ENCODE measurements at places on chromosomes 3 and 15. TPM values are rescaled to one million over a fixed set of nuclear protein-coding genes. Genes with fewer than 3 reads are reported as not detected.

CSPG4 gene
- 0.58 TPM for total RNA-seq

SAMMSON gene
- total RNA-seq: 0.36 TPM

RASGRP1 gene
- 4.7 TPM for total RNA-seq

KIF9 gene
- 9.6 TPM for total RNA-seq

RBPMS2 gene
- 0.22 TPM for total RNA-seq

FGF7 gene
- total RNA-seq: 0.34 TPM

ATP2B2 gene
- total RNA-seq: 0.76 TPM

CILP gene
- 0.16 TPM for total RNA-seq

COMMD4 gene
- 16.9 TPM for total RNA-seq

COX17 gene
- total RNA-seq: 53.7 TPM

ACAA1 gene
- total RNA-seq: 60.3 TPM

NLGN1 gene
- 44.9 TPM for total RNA-seq

SHF gene
- 31.1 TPM for total RNA-seq

DISP2 gene
- total RNA-seq: 7.5 TPM

ACKR2 gene
- 0.38 TPM for total RNA-seq

SH3GL3 gene
- 5.2 TPM for total RNA-seq

COL7A1 gene
- 15.6 TPM for total RNA-seq

UROC1 gene
- total RNA-seq: 0.04 TPM

TMEM266 gene
- 0.96 TPM for total RNA-seq

CNTN3 gene
- 0.48 TPM for total RNA-seq

TRAK1 gene
- total RNA-seq: 26.1 TPM

TGM4 gene
- 0.49 TPM for total RNA-seq

SEMA3B gene
- 5.6 TPM for total RNA-seq

ABI3BP gene
- total RNA-seq: 2.1 TPM

SAMD7 gene
- total RNA-seq: not detected

SPATA12 gene
- 1.1 TPM for total RNA-seq

C3orf20 gene
- total RNA-seq: 0.44 TPM

SLC25A26 gene
- 18.4 TPM for total RNA-seq

MAP6D1 gene
- 0.27 TPM for total RNA-seq

DLEC1 gene
- total RNA-seq: 0.60 TPM

ST3GAL6 gene
- total RNA-seq: 8.3 TPM

BHLHE40 gene
- total RNA-seq: 39.1 TPM

All from motor neuron (in vitro differentiated cells).